Fibroblast of lung (primary cell): ENCODE measurements at places on chromosomes 1 and 21.

DNA sequence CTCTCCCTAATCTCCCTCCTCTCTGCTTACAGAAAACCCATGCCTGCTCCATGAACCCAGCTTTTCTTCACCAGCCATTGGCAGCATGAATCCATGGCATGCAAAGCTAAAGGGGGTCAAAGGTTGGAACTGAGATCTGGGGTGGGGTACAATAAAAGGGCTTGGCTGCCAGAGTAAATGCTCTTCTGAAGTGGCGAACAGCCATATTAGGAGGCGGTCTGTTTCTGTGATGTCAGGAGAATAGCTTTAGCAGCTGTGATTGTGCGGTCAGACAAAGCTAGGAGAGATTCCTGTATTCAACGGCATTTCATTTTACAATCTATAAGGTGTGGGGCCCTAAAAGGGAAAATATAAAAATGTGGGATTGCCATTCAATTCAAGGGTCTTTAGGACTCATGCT is 71.7 kb upstream of the TMPRSS2 start:
- no peak for DNase-seq

DNA sequence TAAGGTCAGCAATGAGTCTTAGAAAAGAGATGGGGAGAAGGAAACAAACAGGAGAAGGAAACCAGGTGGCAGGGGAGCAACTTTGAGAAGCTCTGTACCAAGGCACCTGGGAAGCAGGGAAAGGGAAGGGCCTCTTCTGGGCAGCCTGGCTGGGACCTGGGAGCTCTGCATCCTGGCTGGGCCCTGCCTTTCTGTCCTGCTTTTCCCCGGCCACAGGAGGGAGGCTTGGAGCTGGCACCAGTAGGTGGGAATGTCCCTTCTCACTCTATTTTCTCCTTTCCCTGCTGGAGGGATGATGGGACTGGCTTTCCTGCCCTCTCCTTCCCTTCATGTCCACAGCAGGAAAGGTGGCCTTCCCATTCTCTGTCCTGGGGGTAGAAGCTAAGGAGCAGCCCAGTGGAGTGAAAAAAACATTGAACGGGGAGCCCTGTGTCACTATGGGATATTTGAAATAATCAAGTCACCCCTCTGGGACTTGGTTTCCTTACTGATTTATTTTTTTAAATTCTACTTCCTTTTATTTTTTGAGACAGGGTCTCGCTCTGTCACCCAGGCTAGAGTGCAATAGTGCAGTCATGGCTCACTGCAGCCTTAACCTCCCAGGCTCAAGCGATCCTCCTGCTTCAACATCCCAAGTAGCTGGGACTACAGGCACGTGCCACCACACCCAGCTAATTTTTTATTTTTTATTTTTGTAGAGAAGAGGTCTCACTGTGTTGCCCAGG is 5.1 kb upstream of the NES start:
- DNase-seq, result no peak

DNA sequence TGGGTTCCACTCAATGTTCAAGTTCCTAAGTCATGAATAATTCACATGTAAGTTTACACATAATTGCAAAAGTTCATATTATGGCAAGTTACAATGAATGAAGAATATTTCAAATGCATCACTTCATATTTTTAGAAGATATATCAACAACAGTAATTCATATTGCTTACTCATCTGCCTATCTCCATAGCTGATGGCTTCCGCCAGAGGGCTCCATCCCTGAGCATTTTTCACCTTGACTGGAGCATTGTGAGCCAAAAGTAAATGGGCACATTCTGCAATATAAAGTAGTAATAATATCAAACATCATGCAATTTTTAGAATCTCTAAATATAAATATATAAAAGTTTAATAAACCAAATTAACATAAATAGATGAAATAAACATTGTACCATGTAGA is 29.8 kb downstream of the ANKRD13C start:
- DNase-seq, result no peak

- peak; percentile 11 for DNase-seq
Measured at GRCh38 chr1:164440232-164440631, 118.8 kb upstream of the PBX1 start.

- no peak for DNase-seq
Measured at GRCh38 chr1:245397771-245398170, 243.0 kb downstream of the KIF26B start.

- DNase-seq, result no peak
Measured at GRCh38 chr1:198641966-198642668, 3.3 kb downstream of the PTPRC start.

DNA sequence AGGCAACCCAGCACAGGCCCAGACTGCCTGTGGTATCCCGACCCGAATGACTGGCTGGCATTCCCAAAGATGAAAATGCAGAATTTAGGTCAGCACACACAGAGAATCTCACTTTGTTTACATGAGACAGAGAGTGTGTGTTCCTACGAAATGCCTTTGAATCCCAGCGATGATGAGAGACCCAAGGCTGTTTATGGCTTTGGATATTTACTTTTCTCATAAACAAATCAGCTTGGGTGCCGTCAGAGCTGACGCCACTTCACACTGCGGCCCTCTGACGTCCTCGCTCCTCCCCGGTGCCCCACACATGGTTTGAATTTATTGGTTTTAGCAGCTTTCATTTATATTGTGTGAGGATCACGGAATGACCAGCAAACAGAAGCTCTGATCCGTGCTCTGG is 18.7 kb downstream of the TRABD2B start:
- DNase-seq, result peak; percentile 18

GRCh38 chr1:239617259-239617658 is 230.9 kb downstream of the CHRM3 start:
- DNase-seq, result no peak

- no peak for DNase-seq
Measured at GRCh38 chr1:164664127-164664526, 105.1 kb downstream of the PBX1 start.

DNA sequence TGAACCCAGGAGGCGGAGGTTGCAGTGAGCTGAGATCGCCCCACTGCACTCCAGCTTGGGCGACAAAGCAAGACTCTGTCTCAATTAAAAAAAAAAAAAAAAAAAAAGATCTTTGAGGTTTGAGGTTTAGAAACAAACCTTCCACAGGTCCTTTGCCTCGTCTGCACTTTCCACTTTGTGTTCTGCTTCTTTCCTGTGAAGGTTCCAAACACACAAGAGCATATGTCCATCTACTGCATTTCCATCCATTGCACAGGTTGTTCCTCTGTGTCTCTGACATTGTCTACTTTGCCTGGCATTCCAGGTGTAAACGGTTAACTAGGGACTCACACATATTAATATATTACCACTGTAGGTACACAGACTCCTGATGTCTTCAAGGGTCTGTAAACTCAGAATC is 40.1 kb downstream of the DSTYK start:
- DNase-seq, result no peak

GRCh38 chr21:43926196-43926595 is 61.2 kb downstream of the AGPAT3 start:
- DNase-seq, result no peak

DNA sequence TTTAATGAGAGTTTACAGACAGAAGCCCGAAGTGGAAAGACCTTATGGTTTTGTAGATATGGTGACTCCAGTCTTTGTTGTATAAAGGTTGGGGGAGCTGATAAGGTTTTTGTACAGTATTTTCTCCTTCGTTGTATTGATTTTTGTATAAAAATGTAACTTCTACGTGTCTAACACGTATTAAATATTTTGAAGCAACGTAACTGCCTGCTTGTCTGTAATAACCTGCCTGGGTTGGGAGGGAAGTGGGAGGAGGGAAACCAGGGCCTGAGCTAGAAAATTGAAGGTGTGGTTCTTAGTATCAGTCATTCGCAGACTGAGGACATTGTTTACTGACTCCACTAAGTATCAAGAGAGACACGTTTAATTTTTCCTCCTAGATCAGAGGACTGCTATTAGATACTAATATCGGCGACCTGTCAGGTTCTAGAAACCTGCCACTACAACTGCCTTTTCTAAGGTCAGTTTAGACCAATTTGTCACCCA is 2.2 kb downstream of the IER5 start:
- no peak for DNase-seq

DNA sequence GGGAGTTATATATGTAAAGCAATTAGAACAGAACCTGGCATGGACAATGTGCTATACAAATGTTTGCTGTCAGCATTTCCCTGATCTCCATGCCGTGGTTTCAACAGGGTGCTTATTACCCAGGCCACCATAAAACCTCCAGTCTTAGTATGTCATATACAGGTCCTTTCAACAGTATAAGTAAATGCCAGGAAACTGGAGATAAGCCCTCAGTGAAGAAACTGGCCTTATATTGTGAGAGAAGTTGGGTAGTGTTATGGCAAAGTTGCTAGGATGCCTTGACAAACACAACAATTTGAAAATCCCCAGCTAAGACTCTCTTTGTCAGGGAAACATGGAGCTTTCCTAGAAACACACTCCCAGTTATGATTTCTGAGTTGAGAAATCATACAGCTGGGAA is 850.2 kb upstream of the ADAMTS5 start:
- no peak for DNase-seq

DNA sequence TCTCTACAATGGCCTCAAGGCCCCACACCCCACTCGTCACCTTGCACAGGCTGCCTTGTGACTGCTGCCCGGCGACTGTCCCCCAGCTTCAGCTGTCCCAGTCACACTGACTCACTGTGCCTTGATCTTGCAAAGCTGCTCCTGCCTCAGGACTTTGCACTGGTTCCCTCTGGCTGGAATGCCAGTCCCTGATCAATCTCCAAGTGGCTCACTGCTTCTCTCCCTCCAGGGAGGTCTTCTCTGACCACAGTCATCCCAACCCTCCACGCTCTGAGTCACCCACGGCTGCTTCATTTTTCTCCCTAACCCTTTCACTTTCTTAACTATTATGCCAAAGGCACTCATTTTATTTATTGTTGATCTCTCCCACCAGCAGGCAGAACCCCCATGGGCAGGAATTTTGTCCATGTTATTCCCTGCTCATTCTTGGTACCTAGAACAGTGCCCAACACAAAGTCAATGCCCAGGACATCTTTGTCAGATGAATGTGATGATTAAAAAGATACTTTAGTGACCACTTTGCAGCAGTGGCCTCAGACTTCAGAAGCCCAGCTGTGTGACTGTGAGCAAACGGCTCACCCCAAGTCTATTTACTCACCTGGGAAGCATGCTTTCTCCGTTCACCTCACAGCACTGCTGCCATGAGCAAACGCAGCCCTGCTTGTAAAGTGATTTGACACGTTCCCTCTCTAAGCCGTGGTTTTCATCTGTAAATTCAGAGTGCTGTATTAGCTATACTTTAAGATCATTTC is 53.4 kb downstream of the ZBTB18 start:
- peak; percentile 96 for DNase-seq

DNA sequence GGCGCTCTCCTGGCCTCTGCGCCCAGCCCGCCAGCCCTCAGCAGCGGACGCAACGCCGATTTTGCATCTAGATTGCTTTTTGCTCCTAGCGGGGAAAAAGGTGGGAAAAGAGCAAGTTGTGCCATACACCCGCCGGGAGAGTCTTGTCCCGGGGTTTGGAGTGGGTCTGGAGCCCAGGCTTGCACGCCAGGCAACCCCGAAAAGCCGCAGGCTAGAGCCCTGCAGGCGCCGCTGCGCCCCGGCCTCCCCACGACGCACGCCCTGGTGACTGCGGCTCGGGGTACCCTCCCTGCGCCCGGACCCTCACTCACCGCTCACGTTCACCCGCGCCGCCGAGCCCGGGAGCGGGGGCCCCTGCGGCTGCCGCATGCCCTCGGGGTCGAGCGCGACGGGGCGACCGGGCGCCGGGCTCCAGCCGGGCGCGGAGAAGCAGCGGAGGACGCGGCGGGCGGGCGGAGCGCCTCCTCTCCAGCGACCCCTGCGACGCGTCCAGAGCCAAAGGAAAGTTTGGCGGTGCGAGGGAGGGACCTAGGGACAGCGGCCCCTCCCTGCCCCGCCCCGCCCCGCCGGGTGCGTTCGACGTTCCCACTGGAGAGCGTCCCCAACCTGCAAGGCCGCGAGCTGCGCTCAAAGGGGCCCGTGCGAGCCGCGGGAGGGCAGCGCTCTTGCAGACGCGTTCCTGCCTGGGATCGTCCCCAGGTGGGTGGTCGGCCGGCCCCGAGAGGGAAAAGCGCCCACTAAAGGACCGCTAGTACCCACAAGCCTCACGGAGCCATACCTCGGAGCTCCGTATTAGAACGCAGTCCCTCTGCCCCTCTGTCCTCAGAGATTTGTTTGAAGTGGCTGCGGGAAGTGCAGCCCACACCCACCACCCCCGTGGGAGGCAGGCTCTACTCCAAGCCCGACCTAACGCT is at the start of gene LPAR3:
LPAR3 (minus strand) TSS at position 502 of the 914 bp plus-strand sequence. CDS start 27,086 bp downstream, outside the sequence.
- no peak for DNase-seq

DNA sequence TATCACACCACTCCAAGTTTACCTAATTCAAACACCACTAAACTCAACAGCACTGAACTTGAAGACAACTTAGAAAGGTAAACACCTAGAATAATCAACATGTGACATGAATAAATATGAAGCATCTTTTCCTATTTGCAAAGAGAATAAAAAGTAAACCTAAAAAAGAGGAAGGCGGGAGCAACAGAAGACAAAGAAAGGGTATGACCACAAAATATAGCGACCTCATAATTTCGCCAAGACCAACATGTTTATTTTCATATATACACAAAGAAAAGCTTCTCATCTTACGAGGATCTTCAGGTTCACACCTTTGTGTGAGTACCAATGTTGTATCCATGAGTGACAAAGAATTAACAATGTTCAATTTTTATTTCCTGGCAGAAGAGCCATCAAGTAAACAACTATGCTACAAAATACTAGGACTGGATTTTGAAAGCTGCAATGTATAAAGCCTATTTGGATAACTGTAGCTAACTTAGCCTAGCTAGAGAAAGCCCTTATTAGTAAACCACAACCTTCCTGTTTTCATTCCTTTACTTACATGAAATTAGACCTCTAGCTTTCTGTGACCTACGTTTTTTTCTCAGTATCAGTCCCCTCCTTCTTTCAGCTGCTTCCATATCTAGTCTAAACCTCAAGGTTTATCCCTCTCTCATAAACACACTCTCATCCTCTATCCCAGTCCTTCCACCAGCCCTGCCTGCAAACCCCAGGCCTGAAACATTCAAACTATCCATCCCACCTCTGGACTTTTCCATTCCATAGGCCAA is 21.3 kb upstream of the PHTF1 start:
- no peak for DNase-seq

DNA sequence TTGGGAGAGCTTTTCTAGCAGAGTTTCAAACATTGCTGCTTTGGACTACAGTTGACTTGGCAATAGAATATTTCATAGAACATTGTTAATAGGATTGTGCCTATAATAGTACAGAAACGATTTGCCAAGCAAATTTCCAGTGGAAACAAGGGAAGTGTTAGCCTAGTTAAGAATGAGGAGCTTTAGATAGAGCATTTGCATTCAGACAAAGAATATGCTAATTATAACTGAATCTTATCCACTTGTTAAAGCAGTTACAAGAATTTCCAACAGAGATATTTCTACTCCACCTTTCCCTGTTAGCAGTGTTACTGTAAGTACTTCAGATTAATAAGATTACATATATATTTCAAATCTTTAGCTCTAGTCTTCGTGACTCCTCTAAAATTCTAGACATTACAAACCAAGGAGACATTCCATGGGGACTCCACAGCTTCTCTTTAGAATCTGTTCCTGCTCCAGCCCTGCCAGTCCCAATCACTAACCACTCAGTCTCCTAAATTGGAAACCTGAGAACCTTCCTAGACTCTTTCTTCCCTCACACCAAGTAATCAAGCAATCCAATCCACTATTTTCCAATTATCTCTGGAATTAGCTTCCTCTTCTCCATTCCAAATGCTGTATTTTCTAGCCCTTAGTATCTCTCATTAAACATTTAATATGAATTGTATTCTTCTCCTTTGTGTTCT is 141.8 kb upstream of the PBX1 start:
- DNase-seq, result no peak

- no peak for DNase-seq
Measured at GRCh38 chr1:100485855-100486258, 52.1 kb upstream of the GPR88 start.

- peak; percentile 63 for DNase-seq
Measured at GRCh38 chr1:94926126-94926914, 590 bp downstream of the CNN3 start.
